Activated naive CD4-positive, alpha-beta T cell treated with Interleukin-2 at 50 U/mL for 16 hours (primary cell): ENCODE measurements at places on chromosomes 3 and 15.

DNA sequence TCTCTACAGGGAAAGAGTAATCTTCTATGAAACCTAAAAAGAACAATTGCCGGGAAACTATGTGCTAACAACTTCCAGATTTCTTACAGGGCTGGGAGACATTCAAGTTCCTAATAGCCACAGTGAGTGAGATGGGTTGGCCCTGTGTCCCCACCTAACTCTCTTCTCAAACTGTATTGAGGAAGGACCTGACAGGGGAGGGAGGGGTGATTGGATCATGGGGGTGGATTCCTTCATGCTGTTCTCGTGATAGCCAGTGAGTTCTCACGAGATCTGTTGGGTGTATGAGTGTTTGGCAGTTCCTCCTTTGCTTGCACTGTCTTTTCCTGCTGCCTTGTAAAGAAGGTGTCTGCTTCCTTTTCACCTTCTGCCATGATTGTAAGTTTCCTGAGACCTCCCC, 958.7 kb downstream of the AGBL1 start:
- no peak for DNase-seq

DNA sequence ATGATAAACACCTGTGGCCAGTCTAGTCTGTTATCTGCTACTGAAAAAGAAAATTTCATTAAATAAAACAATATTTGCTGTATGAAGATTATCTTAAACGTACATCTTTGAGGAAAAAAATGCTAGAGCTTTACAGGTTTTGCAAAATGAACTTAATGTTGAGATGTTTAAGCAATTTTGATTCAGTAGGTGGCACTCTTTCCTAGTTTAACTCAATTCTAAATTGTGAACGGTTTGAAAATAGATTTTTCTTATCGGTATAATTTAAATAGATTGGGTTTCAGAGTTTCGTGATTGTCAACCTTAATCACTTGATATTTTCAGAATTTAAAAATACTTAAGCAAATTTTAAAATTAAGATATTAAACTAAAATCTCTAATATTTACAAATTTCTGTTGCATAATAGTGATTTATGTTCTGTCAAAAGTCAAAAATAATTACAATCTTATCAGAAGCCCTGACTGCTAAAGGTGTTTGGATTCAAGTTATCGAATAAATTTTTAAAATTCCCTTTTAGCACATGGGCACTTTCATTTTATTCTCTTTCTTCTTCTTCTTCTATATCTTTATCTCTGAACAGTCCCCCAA, 7.0 kb upstream of the RNF111 start:
- no peak for DNase-seq

- no peak for DNase-seq
These were observed 15.4 kb downstream of the ZNF148 start for GRCh38 chr3:125359700-125360099.

GRCh38 chr15:73631915-73632669, 1.1 kb downstream of the NPTN start:
- DNase-seq = no peak

GRCh38 chr3:39879581-39879980, 70.2 kb downstream of the MYRIP start:
- DNase-seq = no peak

GRCh38 chr3:102083473-102083872, 234.2 kb downstream of the NFKBIZ start:
- DNase-seq = no peak

DNA sequence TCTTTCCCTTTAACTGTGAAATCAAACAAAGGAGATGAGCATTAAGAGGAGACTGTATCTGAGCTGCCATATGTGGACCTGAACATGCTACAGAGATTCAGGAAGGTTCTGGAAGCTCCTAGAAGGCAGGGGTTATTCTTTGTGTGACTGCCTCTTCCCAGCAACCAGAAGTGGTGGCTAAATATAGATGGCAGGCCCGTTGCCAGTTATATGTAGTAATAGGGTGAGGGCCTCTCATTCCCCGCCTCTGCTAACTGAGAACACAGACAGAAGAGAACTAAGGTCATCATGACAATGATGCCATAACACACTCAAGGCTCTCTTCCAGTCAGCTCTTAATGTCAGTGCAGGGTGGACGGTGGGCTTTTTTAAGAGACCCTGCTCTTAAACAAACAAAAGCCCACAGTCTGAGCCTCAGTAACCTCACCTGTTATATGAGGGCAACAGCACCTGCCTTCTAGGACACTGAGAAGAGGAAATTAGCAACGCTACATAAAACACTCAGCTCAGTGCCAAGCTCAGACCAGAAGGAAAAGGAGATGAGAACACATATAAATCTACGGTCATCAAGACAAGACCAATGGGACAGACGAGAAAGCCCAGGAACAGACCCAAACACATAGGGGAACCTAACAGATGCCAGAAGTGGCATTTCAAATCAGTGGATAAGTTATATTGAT, 22.3 kb downstream of the CFAP92 start:
- DNase-seq = no peak

- DNase-seq = no peak
These were observed 67.9 kb upstream of the WDR72 start for GRCh38 chr15:53827355-53827754.

DNA sequence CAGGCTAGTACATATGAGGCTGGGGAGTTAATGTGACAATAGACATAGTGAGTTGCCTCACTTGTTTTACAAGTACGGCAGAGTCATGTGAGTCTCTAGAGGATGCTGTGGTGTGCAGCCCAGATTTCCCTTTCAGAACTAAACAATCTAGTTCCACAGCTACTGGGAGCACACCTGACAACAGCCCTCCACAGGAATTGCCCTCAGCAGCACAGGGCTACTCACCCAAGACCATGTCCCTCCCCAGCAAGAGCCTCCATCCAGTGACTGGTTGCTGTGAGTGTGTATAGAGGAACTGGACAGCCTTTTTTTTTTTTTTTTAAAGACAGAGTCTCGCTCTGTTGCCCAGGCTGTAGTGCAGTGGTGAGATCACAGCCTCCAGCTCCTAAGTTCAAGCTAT, 40.2 kb upstream of the UBE2E2 start:
- no peak for DNase-seq

- DNase-seq = no peak
These were observed 497.0 kb upstream of the TBL1XR1 start for GRCh38 chr3:177694316-177694715.

DNA sequence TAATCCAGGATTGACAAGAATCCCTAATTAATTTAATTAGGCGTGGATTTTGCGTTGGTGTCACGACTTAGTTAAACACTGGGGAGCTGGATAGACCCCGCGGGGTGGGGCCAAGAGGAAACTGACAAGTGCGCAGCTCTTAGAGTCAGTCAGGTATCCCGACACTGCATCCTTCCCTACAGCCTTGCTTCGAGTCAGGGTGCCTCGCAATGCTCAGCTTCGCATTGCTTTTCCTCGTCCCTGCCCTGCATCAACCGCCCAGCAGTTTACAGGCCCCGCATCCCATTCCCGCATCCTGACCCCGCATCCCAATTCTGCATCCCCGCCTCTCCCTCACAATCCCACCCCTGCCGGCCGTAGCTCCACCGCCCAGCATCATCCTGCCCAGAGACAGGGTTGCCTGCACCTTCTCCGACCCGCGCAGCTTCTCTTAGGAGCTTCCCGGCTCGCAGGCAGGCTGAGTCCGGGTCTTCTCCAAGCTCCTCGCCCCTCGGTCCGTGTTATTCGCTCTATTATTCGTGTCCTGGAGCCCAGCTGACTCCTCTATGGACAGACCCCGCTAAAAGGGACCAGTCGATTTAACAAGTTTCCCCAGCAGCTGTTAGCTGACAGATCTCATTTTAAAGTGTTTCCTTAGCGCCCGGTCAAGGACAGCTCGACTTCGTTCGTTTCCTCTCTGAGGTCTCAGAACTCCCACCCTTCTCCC, 699 bp upstream of the SHOX2 start:
- DNase-seq = no peak

GRCh38 chr15:74318376-74319137, 48.9 kb downstream of the CYP11A1 start:
- no peak for DNase-seq

GRCh38 chr3:11034309-11034985, 41.9 kb downstream of the SLC6A1 start:
- no peak for DNase-seq

DNA sequence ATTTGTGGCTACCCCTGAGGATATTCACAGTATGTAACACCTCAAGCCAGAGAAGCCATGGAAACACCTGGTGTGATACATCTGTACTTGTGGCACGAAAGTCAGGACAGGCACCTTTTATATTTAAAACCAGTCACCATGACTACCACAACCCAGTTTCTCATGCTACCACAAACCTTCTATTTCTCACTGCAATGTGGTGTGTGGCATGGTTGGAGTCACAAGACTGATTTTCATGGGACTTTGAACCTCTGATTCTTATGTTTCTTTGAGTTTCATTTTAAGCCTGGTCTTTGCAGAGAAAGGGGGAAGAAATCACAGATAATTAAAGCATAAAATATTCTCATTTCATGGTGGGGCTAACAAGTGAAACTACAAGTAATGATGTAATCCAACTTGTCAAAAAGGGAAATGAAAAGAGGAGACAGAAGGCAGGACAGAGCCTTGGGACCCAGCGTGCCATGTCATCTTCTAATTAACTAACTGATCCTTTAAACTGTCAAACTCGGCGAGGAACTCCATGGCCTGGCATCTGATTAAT, 175.9 kb downstream of the PDZRN3 start:
- no peak for DNase-seq
